ENCODE measurements at places on chromosomes 2 and 18. TPM values are rescaled to one million over a fixed set of nuclear protein-coding genes. Genes with fewer than 3 reads are reported as not detected.
A peak's percentile ranks its signal among the peaks of the same experiment; 100 is the strongest.

Gene MDH1
- 103 TPM for total RNA-seq

Gene FN1
- total RNA-seq: 6,415 TPM

GRCh38 chr18:36545821-36546427 is 248.4 kb downstream of the FHOD3 start:
- no peak overlapping the region for H3K27ac ChIP-seq
- no peaks in the 10 kb centered on the region for H3K27me3 ChIP-seq
- peaks cover 29% of the 10 kb centered on the region for H3K4me1 ChIP-seq
- no peak overlapping the region for H3K4me3 ChIP-seq

DNA sequence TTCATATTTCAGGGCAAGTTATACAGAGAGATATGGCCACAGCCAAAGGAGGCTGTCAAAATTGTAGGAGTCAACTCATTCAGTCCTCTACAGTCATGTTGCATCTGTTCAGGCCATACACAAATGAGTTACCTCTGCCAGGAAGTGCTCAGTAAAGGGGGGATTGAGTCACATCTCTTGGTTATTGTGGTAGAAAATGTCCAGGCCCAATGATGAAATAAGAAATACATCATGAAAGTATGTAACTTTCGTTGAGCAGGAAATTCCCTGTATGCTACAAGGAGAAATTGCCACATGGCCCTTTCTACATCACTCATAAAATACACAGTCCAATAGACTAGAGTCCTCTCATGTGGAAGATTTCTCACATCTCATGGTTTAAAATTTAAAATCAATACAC is 103.9 kb upstream of the COL3A1 start:
- H3K4me3 ChIP-seq: no peak overlapping the region
- peaks cover 21% of the 10 kb centered on the region for H3K4me1 ChIP-seq
- H3K27me3 ChIP-seq: no peaks in the 10 kb centered on the region
- peak overlapping the region; percentile 47 for H3K27ac ChIP-seq
- H3K36me3 ChIP-seq: no peaks in the 10 kb centered on the region

- peaks cover 6% of the 10 kb centered on the region for H3K4me1 ChIP-seq
- no peak overlapping the region for H3K27ac ChIP-seq
- no peaks in the 10 kb centered on the region for H3K27me3 ChIP-seq
- no peaks in the 10 kb centered on the region for H3K36me3 ChIP-seq
- H3K4me3 ChIP-seq: no peak overlapping the region
Measured at GRCh38 chr2:9995059-9995458, 43.6 kb downstream of the GRHL1 start.

- H3K4me1 ChIP-seq: no peaks in the 10 kb centered on the region
- H3K4me3 ChIP-seq: no peak overlapping the region
- H3K36me3 ChIP-seq: no peaks in the 10 kb centered on the region
Measured at GRCh38 chr2:99032786-99033185, 96.8 kb upstream of the CRACDL start.

Gene CXCR4
- 26.3 TPM for total RNA-seq

DNA sequence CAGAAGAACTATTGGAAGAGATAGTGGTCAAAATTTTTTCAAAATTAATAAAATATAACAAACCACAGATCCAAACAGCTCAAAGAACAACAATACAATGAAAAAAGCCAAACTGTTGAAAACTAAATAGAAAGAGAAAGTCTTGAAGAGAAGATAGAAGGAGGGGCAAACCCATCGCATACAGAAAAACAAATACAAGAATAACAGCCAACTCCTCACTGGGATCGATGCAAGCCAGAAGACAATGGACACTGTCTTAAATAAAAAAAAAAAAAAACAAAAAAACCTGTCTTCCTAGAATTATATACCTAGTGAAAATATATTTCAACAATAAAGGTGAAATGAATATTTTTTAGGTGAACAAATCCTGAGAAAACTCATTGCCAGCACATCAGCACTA is 34.1 kb upstream of the ARHGAP25 start:
- no peak overlapping the region for H3K27ac ChIP-seq
- H3K27me3 ChIP-seq: no peaks in the 10 kb centered on the region
- no peaks in the 10 kb centered on the region for H3K36me3 ChIP-seq

DNA sequence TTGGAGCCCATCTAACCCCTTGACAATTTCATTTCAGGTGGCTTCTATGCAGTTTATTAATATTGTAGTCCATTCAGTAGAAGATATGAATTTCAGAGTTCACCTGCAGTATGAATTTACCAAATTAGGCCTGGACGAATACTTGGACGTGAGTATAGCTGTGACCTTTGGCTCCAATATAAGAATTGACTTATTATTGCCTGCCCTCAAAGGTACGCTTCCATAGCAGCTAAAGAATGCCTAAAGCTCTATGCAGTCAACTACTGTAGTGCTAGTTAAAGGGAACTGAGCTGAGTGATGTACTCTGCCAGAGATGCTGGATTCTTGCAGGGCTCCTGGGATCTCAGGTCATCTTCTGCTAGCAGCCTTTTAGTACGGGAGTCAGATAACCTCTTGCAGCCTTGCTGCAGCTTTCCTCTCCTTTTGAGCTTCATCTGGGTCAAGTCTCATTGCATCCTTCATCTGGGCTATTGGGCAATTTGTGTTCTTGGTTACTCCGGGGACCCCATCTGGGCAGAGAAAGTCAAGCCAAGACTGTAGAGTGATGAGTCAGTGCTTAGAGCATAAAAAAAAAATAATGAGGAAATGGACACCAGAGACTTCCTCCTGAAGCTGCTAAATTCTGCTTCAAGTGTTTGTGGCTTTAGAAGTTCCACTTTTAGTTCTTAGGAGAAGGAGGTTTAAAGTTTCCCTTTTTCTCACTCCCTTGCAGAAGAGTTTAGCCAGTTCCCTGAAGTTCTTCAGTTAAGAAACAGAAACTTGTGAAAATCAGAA is 105.6 kb downstream of the PRPF40A start:
- peak overlapping the region; percentile 54 for H3K27ac ChIP-seq
- no peak for DNase-seq
- H3K27me3 ChIP-seq: no peaks in the 10 kb centered on the region
- H3K36me3 ChIP-seq: peaks cover 5% of the 10 kb centered on the region

GRCh38 chr2:167345559-167345958 is 457.3 kb downstream of the XIRP2 start:
- no peak for DNase-seq
- H3K36me3 ChIP-seq: no peaks in the 10 kb centered on the region
- H3K4me3 ChIP-seq: no peak overlapping the region
- H3K27me3 ChIP-seq: no peaks in the 10 kb centered on the region
- no peak overlapping the region for H3K27ac ChIP-seq

Gene KCNJ3
- 1.6 TPM for total RNA-seq

Gene TMEM150A
- 26.3 TPM for total RNA-seq

DNA sequence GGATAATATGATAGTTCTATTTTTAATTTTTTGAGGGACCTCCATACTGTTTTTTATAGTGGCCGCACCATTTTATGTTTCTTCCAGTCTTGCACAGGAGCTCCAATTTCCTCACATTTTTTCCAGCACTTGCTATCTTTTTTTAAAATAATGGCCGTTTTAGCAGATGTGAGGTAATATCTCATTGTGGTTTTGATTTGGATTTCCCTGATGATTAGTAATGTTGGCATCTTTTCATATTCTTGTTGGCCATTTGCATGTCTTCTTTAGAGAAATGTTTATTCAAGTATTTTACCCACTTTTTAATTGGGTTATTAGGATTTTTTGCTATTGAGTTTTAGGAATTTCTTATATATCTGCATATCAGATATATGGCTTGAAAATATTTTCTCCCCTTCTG is 29.9 kb upstream of the NAPG start:
- no peaks in the 10 kb centered on the region for H3K4me1 ChIP-seq
- no peak overlapping the region for H3K4me3 ChIP-seq
- H3K36me3 ChIP-seq: no peaks in the 10 kb centered on the region
- no peak overlapping the region for H3K27ac ChIP-seq
- no peak for DNase-seq

Gene RFTN2
- total RNA-seq: 9.3 TPM

GRCh38 chr2:40189881-40190280 is 262.0 kb downstream of the SLC8A1 start:
- no peaks in the 10 kb centered on the region for H3K36me3 ChIP-seq
- no peak for DNase-seq
- H3K27ac ChIP-seq: no peak overlapping the region
- no peaks in the 10 kb centered on the region for H3K27me3 ChIP-seq
- H3K4me1 ChIP-seq: no peaks in the 10 kb centered on the region

Measured in thoracic aorta (tissue), 2 donors.